Forelimb muscle (tissue), 1 donor: ENCODE measurements at places on chromosomes 3 and 15. TPM values are rescaled to one million over a fixed set of nuclear protein-coding genes. Genes with fewer than 3 reads are reported as not detected.

- peak; percentile 2 for DNase-seq
These were observed 539.0 kb downstream of the FGF12 start for GRCh38 chr3:192188218-192188835.

DNA sequence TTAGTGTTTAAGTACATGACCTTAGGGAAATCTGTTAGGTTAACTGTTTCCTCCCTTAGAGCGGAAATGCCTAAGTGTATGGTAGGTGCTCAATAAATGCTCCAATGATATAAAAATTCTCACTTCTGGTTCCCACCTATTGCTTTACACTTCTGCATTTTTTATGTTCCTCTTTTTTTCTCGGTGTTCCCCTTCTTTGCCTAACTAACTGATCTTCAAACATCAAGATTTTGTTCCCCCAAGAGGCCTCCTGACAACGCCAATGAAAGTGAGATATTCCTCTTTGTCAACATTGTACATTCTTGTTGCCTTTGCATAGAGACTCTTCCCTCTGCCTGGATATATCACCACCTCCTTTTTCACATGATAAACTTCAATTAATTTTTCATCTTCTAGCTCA, 17.4 kb downstream of the SLC35A5 start:
- DNase-seq: no peak

DNA sequence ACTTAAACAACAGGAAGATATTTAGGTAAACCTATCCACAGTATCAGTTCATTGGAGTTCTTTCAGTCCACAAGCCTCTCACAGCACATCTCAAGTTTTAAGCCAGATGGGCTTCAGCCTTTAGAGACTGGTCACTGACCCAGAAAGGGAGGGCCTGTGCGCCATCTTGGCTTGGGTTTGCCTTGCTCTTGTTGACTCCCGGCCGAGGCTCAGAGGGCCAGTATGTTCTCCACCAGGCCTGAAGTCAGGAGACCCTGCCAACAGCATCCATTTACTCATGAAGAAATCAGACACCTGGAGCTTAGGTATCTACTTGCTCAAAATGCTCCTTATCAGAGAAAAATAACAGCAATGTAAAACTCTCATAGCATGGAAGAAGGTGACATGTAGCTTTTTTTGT, 6.2 kb downstream of the RGMA start:
- DNase-seq: no peak

- DNase-seq: no peak
These were observed 302.6 kb downstream of the POLQ start for GRCh38 chr3:121243208-121243607.

DNA sequence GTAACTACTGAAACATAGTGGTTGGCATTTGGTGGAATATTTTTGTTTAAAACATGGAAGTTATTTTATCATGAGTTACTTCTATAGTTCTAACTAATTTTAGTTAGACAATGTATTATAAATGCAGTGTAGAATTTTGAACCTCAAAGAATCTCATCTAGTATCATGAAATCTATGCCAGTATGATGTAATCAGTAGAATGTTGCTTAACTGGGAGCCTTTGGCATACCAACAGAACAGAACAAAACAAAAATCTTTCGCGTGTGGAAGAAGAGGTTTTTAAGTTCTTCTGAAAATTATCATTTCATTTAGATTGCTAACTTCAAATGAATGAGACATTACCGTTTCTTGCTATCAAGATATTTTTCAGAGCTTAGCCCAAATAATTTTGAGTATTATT, 98.4 kb upstream of the LRRFIP2 start:
- DNase-seq: no peak

DNA sequence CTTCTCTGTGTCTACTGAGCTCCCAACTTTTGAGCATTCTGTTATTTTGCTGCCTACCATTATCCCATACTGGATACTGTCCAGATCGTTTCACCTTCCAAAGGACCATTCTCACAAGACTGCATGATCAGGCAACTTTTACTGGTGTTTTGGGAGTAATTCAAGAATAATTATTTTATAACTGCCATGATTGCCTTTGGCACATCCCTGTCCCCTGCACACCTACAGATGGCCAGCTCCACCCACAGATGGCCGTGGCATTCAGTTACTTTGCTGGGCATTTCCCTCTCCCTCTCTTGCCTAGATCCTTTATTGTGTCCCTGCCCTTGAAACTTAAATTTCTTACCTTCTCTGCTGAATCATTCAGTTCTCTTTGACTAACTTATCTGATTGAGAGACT, 263.9 kb downstream of the DIPK2A start:
- no peak for DNase-seq

DNA sequence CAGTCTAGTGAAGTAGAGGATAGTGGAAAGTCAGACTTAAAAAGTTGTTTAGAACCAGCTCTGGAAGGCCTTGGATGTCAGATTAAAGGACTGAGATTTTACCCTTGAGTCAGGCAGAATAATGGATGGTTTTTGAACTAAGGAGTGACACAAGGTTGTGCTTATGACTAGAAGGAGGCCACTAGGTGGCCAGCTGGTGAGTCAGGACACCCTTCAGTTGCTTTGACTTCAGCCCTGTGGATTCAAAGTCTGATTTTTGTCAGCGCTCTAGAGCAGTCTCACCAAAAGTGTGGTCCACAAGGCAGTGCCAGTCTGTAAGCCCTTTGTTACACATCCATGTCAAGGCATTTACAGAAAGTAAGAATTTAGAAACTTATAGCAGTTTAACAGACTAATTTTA, 3.8 kb upstream of the GABPB1 start:
- DNase-seq: no peak

DNA sequence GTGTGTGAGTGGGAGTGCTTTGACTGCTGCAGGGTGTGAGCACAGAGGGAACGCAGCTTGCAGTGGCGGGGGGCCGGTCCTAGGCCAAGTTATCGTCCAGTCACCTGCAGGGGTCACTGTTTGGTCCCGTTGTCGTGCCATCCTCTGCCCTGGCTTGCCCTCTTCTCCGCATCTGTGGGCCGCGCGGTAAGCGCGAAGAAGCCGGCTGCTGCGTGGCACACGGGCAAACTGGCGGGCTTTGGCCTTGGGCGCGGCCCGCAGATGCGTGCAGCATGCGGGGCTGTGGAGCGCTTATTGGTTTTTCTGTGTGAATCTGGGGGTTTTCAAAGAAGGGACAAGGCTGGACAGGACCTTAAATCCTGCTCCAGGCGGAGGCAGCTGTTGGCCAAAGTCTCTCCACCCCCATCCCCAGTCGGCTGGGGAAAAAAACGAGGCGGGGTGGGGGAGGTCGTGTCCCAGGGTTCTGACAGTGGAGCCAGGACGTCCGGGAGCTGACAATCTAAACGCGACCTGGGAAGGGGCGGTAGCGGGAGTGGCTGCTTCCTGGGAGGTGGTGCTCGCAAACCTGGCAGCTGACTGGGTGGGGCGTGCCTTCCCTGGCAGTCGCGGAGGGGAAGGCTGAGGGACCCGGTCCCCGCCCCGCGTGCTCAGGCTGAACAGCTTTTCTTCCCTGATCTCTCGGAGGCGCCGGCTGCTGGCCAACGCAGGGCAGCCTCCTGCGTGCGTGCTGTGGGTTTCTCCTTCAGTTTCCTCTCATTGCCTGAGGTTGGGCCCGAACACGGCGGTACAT, 39.7 kb upstream of the VEPH1 start:
- no peak for DNase-seq

The TTLL13 gene
- polyA plus RNA-seq: 0.20 TPM

The KLHL40 gene
- 162 TPM for polyA plus RNA-seq

The LDHAL6B gene
- 0.14 TPM for polyA plus RNA-seq

The BUB1B gene
- 8.8 TPM for polyA plus RNA-seq
